CD4-positive, alpha-beta T cell treated with Interleukin-1 beta for 1 hour (primary cell): ENCODE measurements at places on chromosomes 1 and 21.

DNA sequence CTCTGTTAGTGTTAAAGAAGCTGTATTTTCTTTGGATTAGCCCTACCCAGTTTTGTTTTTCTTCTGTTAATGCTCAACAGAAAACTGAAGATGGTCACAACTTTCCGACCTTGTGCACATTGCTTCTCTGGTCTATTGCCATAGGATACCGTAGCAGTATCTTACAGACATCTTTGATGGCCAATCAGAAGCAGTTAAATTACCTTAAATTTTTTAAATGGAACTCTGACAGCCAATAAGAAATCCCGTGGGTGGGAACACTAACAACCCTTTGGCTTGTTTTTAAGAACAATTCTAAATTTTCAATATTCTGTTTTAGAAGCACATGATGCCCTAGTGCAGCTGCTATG is 17.2 kb downstream of the NFYC start:
- DNase-seq: no peak

- DNase-seq: no peak
Measured at GRCh38 chr1:8157765-8158164, 131.7 kb upstream of the ERRFI1 start.

- DNase-seq: no peak
Measured at GRCh38 chr1:111469539-111469938, 4.2 kb upstream of the C1orf162 start.

DNA sequence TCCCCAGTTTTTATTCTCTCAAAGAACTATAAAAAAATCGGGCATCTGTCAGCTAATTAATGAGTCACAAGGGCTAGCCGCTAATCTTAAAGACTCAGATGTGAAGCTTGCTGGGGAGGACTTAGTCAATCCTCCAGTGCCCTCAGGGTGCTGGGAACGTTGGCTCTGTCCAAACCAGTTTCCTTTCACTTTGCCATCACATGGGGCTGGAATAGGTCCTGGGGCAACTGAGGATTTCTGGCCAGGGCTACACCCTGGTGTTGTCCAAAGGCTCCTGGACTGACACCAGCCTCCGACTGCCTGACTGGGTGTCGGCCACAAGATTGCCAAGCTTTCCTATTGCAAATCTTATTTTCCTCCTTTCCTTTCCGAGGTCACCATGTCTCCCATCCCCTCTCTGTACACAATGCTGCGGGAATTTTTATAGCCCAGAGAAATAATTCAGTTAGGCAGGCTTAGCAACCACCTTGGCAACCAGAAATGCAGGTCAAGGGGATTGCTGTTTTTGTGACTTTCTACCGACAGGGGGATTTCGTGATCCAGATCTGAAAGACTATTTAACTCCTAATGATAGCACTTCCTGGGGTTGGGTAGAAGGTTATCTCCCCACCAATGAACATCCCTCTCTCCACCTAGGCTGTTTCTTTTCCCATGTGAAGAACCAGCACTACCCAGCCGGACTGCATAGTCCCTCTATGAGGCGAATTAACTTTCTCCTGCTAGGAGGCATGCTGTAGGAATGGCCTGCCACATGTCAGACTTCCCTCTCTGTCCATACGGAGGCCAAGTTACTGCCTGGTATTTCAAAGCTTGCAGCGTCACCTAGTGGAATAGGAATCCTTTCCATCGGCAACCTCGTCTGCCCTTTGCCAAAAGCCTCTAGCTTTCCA is 29.9 kb upstream of the CTBS start:
- DNase-seq: no peak

DNA sequence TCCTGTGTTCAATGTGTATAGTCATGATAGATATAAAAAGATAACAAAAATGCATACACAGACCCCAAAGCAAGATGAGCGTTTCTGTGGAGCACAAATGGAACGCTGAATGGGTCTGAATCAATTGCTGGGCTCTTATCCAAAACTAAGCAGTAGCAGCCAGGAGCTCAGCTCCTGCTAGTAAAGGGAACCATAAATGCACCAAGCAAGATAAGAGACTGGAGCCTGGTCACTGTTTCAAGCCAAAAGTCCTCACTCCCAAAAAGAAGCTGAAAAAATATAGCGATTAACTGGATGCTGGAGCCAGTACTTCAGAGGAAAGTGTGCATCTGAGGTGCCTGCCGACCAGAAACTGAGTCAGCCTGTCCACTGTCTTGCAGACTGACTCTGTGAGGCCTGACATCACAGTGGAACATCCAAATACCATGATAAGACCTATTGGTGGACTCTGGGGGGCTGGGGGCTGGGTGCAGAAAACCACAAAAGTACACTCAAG is 68.9 kb downstream of the LRRC8C start:
- no peak for DNase-seq

GRCh38 chr1:220487297-220487820 is 40.6 kb upstream of the MARK1 start:
- DNase-seq: no peak

GRCh38 chr1:229883504-229884200 is 183.4 kb upstream of the GALNT2 start:
- DNase-seq: no peak

DNA sequence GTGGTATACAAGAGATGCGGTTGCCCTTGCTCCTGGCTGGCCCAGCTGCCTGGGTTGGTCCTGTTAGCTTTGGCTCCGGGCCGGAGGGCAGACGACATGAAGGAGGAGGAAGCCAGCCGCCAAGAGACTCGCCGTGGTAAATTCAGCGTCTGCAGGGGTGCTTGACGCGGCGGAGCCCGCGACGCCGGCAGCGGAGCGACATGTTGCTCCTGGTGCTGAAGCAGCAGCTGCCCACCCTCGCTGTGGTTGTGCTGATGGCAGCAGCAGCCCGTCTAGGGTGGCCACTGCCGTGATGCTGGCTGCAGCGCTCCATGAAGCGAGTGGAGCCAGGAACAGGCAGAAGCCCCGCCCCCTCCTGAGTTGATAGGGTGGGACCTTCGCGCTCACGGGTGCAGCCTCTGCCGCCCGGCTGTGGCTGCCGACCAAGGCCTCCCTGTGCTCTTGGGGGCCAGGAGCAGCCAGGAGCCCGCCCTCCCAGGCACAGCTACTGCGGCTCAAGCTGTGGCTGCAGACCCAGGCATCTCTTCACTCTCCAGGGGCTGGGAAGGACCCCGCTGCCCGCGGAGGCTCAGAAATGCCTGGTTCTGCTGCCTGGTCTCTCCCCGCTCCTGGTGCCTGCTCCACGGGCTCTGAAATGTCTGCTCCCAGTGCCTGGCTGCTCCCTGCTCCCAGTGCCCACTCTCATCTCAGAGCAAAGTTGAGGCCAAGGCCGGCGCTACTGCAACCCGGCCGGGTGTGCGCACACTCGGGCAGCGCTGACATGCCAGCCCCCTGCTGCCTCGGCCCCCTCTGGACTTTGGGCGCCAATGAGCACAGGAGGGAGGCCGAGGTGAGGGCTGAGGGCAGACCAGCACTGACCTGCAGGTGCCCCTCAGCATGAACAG is 4.4 kb upstream of the ZNF692 start:
- DNase-seq: peak; percentile 81

GRCh38 chr1:21469581-21469980 is 29.6 kb downstream of the NBPF3 start:
- no peak for DNase-seq

DNA sequence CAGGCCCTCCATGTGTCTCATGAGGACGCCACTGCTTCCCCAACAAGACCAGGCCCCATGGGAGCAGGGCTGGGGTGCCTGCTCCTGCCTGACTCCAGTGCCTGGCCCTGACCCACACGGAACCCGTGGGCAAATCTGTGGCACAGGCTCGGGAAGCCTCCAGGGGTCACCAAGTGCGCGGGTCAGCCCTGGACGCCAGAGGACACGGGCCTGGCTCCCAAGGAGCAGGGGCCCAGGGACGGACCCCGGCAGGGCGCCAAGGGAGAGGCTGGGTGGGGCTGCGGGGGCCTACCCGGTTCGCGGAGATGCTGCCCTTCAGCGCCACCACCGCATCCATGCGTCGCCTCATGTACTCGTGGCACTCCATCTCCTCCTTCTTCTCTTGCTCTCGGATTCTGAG is 31.9 kb downstream of the CFAP74 start:
- no peak for DNase-seq

DNA sequence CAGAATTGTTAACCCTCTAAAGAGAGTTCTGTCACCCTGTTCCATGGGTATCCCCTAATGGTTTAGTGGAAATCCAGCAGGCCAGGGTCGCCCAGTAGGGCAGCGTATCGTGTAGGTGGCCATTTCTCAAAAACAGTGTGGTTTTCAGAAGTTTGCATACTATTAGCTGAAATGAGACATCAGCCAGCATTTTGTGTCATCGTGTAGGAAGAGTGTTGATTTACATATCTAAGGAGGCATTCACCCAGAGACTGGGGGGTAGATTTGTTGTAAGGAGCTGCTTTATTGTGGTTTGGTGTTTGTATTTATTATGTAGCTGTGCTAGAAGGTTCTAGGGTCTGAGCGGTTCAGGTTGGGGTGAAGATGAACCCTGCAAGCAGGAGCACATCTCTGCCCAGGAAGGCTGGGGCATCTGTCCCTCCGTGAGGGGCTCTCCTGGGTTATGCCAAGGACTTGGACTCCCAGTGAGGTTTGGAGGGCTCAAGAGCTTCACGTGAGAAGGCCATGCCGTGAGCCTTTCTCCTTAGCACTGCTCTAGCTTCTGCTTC is 174.4 kb downstream of the PGBD5 start:
- DNase-seq: no peak
